ENCODE measurements at places on chromosomes 4 and X.
A peak's percentile ranks its signal among the peaks of the same experiment; 100 is the strongest.

- DNase-seq, result no peak
These were observed 669 bp upstream of the PPARGC1A start for GRCh38 chr4:23890369-23891063.

DNA sequence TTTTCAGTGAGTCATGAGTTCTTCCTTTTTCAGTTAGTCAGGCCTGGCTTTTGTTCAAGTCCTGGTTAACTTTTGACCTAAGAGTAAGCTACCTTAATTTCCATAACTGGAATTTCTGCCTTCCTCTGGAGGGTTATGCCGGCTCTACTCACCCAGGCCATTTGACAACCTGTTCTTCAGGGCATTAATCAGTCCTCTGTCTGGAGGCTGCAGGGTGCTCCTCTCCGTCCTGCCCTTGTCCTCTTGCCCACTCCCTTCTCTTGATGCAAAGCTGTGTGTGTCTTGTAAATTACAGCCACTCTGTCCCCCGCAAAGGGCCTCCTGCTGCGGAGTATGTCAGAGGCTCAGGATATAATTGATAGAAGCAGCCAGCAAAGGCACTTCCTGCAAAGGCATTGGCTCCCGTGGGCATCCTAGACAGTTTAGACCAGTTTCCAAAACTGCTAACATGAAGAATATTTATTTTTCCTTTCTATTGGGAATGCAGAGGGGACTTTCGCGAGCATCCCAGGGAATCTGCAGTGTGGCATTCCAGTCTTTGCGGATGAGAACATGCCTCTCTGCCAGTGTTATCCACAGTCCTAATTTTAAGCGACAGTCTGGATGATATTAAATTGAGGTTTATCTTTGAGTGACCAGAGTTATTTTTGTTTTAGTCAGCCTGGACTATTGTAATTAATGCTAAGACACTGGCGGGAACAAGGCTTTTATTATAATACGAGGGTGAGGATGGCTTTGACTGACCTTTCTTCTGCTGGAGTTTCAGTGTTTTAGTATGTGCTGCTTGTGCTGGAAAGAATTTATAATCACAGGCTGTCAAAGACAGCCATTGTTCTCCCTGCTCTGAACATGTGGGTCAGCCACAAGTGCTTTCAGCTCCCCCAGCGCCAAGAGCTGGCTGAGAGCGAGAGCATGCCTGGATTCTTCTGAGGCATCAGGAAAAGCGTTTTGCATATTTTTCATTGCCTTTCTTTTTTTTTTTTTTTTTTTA is 74.2 kb downstream of the LIMCH1 start:
- peak; percentile 82 for DNase-seq

- no peak for DNase-seq
These were observed 64.1 kb downstream of the TMA16 start for GRCh38 chr4:163558539-163559044.

DNA sequence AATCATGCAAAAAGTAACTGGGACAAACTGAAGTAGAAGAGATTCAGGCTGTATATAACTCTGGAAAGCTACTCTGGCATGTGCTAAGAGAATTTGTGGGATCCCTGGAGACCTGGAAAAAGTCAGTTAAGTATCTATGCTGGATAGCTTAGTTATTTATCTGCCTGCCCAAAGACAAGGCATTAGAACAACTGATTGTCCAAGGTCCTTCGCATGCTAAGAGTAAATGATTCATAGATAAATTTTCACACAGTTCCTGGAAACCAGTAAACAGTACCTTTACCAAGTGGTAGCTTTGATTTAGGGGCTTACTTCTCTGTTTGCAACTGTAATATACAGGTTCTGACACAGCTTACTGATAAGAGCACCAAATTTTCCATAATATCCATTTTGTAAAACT is 104.8 kb downstream of the ATP11C start:
- no peak for DNase-seq

DNA sequence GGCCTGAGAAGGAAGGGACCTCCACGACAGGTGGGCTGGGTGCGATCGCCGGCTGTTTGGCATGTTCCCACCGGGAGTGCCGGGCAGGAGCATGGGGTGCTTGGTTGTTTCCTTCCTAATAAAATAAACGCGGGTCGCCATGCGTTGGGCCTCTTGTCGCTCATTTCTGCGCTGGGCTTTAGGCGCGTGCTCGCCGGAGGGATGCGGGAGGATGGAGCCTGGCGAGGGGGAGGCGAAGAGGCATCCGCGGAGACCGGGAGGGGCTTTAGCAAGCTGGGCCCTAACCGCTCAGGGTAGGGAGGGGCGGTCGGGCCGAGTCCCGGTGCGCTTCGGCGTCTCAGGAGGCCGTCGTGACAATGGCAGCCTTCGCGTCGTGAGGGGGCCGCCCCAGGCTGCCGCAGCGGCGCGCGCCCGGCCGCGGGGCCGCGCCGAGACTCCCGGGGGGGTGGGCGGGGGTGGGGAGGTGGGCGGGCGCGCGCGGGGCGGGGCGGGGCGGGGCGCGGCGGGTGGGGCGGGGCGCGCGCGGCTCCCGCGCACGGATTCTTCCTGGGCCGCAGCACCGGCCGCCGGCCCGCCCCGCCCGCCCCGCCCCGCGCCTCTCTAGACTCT is 476 bp upstream of the GDI1 start:
- no peak for DNase-seq

GRCh38 chr4:53640576-53641453 is 49.5 kb upstream of the LNX1 start:
- no peak for DNase-seq

GRCh38 chr4:54104907-54105306 is 4.9 kb downstream of the GSX2 start:
- no peak for DNase-seq

DNA sequence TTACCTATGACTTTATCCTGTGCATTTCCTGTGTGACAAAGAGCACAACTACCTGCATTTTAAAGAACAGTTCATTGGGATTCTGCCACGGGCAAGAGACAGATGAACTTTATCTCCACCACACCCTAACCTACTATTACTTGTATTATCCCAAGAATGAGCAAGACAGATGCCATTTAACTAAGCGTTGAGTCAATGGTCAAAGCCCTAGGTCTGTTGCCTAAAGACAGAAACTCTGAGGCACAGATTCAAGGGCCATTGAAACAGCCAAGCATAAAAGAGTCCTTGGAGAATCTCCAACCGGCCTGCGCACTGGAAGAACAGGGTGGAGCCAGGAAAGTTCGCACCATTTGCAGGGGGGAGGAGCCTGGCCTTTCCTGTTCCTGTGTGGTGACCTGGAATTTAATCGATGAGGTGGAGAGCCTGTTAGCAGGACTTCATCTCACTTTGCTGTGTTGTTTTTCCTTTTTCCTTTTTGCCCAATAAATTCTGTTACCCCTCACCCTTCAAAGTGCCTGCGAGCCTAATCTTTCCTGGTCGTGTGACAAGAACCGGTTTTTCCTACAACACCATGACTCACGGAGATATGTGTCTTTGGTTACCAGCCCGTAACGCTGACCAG is 146.4 kb upstream of the DIAPH2 start:
- no peak for DNase-seq

- no peak for DNase-seq
These were observed 173.6 kb upstream of the SFRP2 start for GRCh38 chr4:153962311-153963039.

- DNase-seq, result no peak
These were observed 24.5 kb downstream of the HCCS start for GRCh38 chrX:11135564-11136185.

- DNase-seq, result no peak
These were observed 75.9 kb downstream of the LIMCH1 start for GRCh38 chr4:41613821-41614220.

GRCh38 chrX:155215443-155216178 is 649 bp upstream of the VBP1 start:
- DNase-seq, result no peak

GRCh38 chr4:101014417-101014816 is 332.9 kb downstream of the PPP3CA start:
- DNase-seq, result no peak
